ENCODE measurements at places on chromosomes 11 and 22.

GRCh38 chr11:57514538-57515331 is 767 bp downstream of the SLC43A1 start:
- DNase-seq, result no peak

DNA sequence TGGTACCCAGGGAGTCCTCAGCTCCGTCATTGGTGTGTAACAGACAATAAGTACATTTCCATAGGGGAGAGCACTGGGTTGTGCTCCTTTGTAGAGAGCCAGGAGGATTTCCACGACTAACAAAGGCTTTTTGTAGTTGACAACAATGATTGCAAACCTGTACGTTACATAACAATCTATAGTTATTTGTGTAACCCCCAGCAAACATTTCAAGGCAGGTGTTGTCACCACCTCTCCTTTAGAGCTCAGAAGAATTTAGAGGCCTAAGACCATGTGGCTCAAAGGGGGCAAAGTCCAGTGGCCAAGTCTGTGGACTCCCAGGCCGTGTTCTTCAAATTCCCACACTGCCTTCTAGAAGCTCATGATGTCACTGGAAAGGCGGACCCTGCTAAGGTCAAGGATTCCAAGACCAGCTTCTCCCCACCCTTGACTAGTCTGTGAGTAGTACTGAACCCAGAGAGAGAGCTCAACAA is 15.8 kb downstream of the RPL27A start:
- DNase-seq, result no peak

GRCh38 chr11:110435780-110436717 is 6.3 kb downstream of the FDX1 start:
- DNase-seq, result no peak

DNA sequence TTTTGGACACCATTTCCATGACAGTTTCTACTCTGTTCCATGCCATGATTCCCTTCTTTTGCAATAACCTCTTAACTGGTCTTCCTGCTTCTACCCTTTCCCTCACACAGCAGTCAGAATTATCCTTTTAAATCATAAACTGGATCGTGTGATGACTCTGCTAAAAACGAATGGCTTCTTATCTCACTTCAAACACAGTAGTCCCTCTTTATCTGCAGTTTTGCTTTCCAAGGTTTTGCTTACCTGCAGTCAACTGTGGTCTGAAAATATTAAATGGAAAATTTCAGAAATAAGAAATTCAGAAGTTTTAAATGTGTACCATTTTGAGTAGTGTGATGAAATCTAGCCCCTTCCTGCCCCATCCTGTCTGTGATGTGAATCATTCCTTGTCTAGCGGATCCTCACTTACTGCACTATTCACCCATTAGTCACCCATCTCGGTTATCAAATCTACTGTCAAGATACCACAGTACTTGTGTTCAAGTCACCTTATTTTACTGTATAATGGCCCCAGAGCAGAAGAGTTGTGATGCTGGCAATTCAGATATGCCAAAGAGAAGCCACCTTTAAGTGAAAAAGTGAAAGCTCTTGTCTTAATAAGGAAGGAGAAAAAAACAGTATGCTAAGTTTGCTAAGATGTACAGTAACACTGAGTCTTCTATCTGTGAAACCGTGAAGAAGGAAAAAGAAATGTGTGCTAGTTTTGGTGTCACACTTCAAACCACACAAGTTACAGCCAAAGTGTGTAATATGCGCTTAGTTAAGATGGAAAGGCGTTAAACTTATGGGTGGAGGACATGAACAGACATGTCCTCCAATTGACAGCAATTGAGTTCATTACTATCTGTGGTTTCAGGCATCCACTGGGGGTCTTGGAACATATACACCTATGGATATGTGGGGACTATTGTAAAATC is 283.0 kb downstream of the DDX10 start:
- no peak for DNase-seq

GRCh38 chr11:27293515-27294417 is 69.2 kb downstream of the CCDC34 start:
- no peak for DNase-seq

GRCh38 chr22:50171319-50171964 is 911 bp downstream of the PANX2 start:
- no peak for DNase-seq

- DNase-seq, result no peak
These were observed 6.1 kb downstream of the IFT27 start for GRCh38 chr22:36769541-36770512.

GRCh38 chr11:66044757-66045156 is 4.2 kb downstream of the GAL3ST3 start:
- DNase-seq, result no peak

- no peak for DNase-seq
These were observed 27.5 kb downstream of the CHEK2 start for GRCh38 chr22:28714043-28714628.
